ENCODE measurements at places on chromosomes 3 and 15.

DNA sequence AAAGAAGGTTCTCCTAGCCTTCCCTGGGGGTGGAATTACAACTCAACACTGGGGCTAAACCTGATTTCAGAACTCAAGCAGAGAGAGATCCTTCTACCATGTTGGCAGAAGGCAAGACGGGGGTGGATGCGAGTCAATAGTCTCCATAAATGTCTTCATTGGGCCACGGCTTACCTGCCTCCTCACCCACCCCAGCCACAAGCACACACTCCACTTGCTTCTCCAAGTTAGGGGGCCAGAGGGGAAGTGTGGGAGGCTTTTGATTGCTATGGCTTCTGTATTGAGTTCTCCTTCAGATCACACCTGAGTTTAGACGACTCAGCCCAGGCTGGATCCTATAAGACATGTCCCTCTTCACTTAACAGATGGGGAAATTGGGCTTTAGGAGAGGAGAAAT lies 178.9 kb downstream of the UACA start:
- DNase-seq, result no peak

DNA sequence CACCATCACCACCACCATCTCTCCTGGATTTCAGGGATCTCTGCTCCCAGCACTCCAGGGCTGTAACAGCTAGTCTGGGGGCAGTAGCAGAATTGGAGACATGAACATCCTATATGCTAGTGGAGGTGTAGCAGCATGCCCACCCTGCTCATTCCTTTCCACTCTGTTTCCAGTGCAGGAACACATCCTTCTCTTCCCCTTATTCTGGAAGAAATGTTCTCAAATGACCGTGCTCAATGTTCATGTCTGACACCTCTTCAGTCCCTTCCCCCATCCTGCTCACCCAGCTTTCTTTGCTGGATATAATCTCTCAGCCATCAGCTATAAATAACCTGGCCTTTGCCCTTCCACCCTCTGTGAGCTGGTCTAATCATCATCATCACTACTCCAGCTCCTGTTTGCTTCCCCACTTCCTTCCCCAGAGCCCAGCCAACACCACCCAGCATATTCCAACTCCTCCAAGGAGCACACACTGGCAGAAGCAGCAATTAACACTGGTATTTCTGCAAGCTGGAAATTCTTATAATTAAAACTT lies 31.1 kb downstream of the DCLK3 start:
- DNase-seq, result no peak

DNA sequence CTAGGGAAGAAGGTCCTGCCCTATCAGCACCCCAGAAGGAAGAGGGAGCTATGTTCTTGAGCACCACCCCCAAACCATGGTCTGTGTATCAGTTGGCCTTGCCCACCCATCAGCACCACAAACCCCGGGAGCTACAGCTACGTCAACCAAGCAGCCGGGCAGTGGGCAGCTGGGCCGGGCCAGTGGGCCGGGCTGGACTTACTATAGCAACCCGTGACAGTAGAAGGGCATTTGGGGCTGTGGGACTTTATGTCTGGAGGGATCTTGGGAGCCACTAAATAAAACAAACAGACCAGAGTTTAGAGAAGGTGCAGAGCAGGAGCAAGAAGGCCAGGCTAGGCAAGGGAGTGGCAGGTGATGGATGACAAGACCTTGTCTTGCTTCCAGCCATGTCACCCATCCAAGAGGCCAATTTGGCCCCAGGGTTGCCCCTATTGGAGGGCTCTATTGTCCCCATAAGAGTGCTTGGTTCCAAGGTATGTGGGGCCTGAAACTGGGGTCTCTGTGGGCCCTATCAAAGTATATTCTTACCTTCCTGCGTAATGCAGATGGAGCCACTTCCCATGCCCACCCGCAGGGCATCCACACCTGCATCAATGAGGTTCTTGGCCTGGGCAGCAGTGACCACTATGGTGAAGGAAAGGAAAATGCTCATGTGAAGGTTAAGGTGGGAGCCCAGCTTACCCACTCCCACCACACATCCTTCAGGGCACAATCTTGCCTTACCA lies 3.2 kb downstream of the IMPDH2 start:
- no peak for DNase-seq

GRCh38 chr3:161423911-161424522 lies 52.7 kb upstream of the SPTSSB start:
- DNase-seq, result peak; percentile 29

GRCh38 chr3:45185461-45185860 lies 39.3 kb upstream of the CDCP1 start:
- no peak for DNase-seq

DNA sequence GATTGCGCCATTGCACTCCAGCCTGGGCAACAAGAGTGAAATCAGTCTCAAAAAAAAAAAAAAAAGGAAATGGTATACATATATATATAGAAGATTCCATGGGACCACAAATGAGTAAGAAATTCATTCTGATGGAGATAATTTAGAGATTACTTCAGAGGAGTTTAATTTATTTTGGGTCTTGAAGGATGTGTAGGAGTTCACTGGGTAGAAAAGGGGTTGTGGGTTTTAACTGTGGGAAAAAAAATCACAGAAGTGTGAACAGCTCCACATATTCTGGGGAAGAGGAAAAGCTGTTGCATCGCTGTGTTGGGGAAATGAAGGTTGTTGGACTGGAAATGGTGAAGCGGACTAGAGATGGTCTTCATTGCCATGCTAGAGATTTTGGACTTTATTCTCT lies 4.1 kb upstream of the ICE2 start:
- DNase-seq, result no peak
